Cardiac septum (tissue), 1 donor: ENCODE measurements at places on chromosomes 5 and 9. TPM values are rescaled to one million over a fixed set of nuclear protein-coding genes. Genes with fewer than 3 reads are reported as not detected.

DNA sequence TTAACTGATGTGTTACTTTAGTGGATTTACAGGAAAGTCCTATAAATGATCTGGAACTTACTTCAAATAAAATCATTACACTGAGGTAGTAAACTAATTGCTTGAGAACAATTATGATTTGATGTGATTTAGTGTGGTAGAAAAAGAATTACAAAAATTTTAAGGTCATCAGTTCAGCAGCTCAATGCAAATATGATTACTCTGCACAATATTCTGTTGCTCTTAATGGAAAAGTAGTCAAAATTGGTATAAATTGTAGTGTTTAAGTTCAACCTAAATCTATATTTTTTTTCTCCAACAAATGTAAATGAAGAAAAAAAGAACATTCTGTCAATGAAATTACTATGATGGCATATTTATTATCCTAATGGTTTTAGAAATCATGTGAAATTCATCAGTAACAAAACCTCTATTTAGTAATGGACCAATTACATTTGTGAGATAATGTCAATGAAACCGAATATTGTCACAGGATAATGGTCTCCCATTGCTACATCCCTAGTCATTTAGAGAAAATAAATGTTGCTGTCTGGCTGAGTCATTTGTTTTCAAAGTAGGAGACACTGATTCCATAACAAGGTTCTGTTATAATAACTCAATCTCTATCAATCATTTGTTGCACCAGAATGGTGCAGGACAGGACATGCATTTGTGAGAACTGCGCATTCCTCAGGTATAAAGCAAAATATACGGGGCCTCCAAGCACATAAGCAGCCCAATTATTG is 177.1 kb downstream of the NFIB start:
- DNase-seq: no peak

GRCh38 chr5:77568555-77568954 is 70.0 kb downstream of the OTP start:
- no peak for DNase-seq

- DNase-seq: no peak
Measured at GRCh38 chr5:80269991-80270438, 14.2 kb upstream of the SERINC5 start.

DNA sequence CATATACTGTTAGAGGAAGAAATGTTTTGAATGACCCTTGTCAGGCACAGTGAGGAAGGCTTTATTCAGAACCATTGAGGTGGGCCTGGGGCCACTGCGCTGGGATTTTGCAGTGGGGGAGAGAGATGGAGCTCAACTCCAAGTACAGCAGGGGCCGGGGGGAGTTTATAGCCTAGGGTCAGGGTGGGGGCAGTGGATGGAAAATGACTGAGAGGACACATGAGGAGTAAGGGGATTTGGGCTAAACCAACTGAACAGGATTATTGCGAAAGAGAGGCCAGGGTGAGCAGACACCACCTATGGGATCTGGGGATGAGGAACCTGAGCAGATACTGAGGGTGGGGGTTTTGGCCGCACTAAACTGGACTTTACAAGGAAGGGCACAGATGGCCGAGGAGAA is 6.3 kb downstream of the CEP72 start:
- DNase-seq: peak; percentile 49

GRCh38 chr9:131999692-132000551 is 79.7 kb downstream of the MED27 start:
- no peak for DNase-seq

DNA sequence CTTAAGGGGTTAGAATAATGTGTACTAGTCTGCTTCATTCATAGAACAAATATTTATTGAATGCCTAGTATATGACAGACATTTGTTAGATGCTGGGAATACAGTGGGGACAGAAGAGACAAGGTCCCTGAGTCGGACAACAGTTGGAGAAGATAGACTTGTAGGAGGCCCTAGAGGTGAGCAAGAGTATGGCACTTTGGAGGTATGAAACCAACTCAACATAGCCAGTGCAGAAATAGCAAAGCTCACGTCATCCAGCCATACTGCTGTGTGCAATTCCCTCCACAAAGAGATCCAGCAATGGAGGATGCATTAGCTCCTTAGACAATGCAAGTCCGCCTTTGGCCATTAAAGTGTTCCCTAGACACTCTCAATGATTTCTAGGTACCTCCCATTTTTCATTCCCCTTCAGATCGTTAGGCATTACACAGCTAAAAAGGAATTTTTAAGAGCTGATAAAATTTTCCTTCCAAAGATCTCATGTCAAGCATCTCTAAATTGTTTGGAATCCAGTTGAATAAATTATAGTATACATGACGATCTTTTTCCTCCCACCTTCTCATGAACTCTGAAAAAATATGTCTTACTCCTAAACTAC is 1949.6 kb upstream of the WWC1 start:
- DNase-seq: no peak

- DNase-seq: no peak
Measured at GRCh38 chr5:123538670-123539459, 26.9 kb downstream of the CSNK1G3 start.

DNA sequence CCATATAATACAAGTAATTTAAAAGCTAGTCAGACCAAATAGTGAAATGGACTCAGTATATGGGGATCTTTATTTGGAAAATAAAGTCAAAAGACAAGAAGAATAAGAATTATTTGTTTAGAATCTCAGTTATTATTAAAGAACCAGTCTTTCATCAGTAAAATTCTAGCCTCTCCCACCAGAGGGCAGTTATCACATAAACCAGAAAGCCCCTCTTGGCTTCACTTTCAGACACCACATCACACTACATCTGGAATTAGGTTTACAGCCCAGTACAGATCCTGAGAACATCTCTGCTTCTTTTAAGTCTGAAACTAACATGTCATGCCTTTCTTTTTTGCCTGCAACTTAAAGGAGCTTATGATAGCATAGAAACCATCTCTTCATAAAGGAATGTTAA is 12.2 kb upstream of the HSPB3 start:
- no peak for DNase-seq

GRCh38 chr5:43000111-43000840 is 39.8 kb downstream of the ANXA2R start:
- DNase-seq: no peak

GRCh38 chr5:80041527-80041926 is 6.4 kb downstream of the THBS4 start:
- no peak for DNase-seq

- DNase-seq: no peak
Measured at GRCh38 chr5:144352732-144353317, 182.2 kb downstream of the KCTD16 start.

DNA sequence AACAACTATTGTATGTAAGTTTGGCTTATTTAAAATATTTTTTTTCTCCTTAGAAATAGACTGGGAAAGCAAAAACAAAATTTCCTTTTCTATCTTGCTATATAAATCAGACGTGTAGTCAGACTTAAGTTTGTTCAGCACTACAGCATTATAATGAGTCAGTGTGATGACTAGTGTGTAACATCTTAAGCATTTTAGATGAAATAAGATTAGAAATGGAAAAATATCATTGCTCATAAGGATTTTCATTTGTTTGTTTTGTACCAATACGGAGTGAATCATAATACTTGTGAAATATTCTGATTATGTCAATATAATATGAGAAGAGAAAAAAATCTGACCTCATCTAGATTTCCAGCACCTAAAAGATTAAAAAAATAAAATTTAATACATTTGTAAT is 64.7 kb upstream of the RICTOR start:
- no peak for DNase-seq

DNA sequence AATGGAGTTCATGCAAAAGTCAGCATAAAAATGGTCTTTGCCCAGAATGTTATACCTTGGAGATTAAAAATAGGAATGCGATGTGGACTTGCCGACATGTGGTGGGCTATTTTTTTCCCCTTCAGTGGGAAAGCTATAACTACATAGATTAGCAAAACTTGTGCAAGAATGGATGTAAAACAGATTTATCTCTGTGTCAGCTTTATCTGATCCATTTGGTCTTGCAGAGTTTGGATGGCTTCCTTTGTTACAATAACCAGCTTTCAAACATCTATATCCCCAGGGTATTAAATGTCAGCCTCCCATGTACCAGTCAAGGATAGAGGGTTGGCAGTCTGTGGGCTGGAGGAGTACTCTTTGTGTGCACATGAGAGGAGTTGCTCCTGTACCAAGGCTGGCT is 284.9 kb downstream of the TMEM38B start:
- no peak for DNase-seq

DNA sequence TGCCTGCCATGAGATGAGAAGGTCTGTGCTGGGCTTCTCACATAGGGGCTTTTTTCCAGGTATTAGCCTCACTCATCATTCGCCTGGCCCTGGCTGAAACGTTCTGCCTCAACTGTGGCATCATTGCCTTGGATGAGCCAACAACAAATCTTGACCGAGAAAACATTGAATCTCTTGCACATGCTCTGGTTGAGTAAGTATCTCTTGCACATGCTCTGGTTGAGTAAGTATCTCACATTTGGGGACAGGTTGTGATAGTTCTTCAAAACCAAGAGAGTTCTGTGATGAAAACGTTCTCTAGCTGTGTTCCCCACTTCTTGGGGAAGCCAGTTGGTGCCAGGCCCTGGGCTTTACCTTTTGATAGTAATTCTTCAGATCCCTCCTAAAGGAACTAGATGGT is 17.4 kb upstream of the IL13 start:
- no peak for DNase-seq

- DNase-seq: no peak
Measured at GRCh38 chr5:54148858-54149257, 161.5 kb downstream of the ARL15 start.

- no peak for DNase-seq
Measured at GRCh38 chr9:110049699-110050450, 158.1 kb downstream of the C9orf152 start.

DNA sequence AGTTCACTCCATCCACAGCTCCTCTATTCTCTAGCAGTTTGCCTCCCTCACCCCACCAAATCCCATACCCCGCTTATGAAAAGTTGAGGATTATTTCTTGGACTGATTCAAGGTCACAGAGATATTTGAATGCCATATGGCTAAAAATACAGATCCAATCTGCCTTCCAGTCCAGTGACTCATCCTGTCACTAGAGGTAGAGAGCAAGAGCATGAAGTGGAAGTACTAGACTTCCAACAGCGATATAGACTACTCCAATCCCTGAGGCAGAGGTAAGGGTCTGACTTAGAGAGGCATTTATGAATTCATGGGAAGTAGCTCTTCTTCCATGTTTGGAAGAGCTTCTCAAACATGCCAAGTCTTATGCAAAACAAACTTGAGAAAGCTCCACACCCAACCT is 72.4 kb upstream of the CCL21 start:
- DNase-seq: no peak

DNA sequence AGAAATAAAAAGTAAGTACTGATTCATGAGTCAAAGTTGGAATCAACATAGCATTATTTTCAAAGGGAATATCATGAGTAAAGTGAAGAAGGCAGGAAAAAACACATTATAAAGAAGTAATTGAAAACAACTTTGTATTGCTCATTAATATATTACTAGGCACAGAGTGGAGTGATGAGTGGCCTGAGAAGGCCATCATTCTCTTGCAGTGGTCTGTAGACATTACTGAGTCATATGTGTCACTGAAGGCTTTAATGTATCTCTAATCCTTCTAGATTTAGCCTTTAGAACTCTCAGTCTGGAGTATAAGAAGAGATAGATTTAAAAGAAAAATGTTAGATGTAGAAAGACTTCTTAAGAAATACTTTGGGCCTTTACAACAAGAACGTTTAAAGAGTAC is 881.4 kb downstream of the DNAH5 start:
- DNase-seq: no peak

GRCh38 chr9:116000748-116001329 is 152.8 kb upstream of the PAPPA start:
- DNase-seq: no peak

GRCh38 chr5:12704955-12705354 is 800.7 kb upstream of the CTNND2 start:
- DNase-seq: no peak

Gene ELAVL2
- 0.32 TPM for total RNA-seq

Gene BARHL1
- total RNA-seq: not detected

Gene BTNL3
- not detected for total RNA-seq

Gene ORM2
- 0.32 TPM for total RNA-seq

Gene PDZD2
- total RNA-seq: 67.1 TPM

Gene C5orf52
- total RNA-seq: not detected

Gene WNT8A
- total RNA-seq: not detected
